Ecto neural progenitor cell (in vitro differentiated cells): ENCODE measurements at places on chromosomes 2 and 18.

GRCh38 chr2:46535360-46535759 is 56.0 kb downstream of the TMEM247 start:
- DNase-seq: no peak

DNA sequence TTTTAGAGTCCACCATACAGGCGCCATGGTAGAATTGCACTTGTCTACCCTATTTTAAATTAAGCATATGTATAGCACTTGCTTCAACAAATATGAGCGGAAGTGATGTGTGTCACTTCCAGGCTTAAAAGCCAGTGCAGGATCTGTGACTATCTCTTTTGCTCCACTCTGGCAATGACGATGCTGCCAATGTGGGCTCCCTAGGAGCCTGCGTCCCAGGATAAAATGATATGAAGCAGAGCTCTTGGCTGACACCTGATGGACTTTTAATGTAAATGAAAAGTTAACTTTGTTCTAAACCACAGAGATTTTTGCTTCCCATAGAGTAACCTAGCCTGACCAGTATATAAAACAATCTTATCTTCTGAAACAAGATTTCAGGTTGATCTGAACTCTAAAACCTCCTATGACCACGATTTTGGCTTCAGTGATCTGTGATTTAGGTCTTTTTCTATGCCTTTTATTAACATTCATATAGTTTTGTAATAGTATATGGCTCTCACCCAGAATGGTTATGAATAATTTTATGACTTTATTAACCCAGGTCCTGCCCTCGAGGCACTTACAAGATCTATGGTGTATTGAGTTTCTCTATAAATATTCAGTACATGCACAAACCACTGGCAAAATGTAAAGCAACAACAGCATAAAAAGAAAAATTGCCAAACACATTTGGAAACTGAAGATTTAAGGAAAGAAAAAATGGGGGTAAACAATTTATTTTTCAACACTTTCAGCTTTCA is 422.5 kb upstream of the PIK3C3 start:
- DNase-seq: no peak

DNA sequence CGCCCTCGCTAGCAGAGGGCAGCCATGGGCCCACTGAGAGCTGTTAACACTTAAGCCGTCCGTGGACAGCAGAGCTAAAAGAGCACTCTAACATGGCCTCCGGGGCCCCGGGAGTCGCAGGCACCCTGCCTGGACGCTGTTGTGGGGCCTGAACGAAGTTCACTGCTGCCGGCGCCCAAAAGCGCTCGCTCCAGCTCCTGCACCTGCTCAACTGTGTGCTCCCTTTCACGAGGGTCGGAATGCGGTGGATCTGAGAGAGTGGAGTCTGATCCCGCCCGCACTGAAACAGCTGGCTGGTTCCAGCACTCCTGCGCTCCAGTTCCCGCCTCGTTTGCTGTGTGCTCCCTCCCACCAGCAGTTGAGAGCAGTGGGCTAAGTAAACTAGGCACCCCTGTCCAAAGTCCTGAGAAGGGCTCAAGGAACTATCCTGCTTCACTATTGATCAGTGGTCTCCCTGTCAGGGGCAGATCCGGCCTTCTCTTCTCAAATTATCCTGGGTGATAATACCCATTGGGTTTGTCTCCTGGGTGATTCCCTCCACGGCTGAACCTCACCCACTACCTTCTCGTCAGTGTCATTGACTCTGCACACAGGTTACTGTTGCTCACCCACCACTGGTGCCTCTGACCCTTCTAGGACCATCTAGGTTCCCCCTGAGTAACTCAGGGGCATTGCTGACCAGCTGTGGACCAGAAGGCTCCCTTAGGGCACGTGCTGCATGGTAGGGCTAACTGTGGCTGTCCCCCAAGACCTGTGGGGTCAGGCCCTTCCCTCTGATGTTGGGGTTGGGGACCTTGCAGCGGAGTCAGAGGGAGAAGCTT is 23.5 kb downstream of the B3GNT7 start:
- DNase-seq: no peak

DNA sequence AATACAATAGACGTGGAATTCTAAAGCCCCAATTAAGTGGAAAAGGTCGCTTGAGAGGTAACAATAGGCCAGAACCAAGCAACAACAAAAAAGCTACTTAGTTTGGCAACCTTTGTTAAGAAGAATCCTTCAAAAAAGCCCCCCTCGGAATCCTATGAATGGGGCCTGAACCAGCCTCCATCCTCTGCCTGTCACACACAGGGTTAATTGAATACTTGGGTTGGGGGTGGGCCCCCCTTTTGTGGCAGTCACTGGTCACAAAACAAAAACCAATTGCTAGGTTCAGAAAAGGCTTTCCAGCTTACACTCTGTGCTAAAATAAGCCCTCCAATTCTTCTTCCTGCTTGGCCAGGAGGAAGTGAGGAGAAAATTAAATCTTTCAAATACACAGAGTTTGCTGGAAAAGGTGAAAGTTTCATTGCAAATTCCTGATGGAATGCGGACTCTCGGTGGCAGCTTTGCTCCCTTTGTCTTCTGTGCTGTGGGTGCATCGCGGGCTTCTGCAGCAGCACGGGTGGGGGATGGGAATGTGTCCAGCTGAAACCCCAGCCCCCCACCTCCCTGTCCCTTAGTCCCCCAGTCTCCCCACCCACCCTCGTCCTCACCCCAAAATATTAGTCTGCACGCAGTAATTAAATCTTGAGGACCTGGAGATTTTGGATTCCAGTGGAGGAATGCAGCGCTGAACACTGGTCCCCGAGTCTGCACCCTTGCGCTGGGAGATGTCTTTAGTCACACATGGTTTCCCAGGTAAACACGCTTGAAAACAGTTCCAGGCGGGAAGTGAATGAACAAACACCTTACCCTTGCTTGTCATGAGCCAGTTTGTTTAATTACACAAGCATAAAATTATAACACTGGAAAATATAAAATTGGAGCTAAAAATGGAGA is 254.3 kb downstream of the SOX11 start:
- peak; percentile 76 for DNase-seq

DNA sequence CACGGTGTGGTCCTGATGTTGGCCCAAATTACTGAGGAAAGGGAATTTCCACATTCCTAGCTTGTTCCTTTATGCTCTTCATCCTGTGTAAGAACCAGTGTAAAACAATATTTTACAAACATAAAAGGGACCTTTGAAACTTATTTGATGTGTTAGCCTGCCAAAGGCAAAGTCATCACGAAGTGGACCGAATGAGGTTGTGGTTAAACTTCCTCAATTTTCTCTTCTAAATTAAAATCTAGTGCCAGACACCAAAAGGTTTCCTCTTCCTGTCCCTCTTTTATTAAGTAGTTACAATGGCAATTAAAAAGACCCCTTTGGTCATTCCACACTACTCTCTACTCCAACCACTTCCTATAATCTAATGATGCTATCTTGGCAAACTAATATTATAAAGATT is 279.8 kb downstream of the AFF3 start:
- no peak for DNase-seq

DNA sequence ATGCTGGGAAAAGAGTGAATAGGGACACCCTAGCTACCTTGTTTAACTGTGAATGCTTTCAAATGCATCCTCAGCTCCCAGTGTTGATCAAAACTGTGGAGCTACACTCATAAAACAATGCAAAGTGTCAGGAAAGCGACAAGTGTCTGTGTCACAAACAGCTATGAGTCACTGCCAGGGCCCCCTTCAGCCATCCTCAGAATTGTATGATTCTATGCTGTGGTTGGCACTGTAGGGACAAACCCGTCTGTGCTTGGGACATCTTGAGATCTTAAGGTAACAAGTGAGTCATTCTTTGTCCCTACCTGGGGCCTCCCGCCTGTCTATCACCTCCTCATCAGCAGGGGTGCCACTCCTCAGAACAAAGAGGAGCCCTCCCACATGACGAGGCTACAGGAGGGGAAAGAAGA is 42.4 kb downstream of the KLF7 start:
- no peak for DNase-seq

DNA sequence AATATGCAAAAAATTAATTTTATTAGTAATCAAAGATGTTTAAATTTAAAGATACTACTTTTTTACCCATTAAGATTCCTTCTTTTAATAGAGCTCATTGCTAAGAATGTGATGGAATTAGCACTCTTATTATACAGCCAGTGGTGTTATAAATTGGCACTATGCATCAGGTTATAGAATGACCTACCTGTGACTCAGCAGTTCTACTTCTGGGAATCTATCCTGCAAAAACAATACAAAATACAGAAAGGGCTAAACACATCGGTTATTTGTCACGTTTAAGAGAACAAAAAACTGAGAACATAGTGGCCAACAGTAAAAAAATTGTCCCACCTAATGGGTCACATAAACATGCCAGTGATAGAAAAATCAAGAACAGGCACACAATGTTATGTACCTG is 9.4 kb upstream of the ADD2 start:
- no peak for DNase-seq

- DNase-seq: no peak
Observed at GRCh38 chr2:70988151-70988550, 6.5 kb downstream of the TEX261 start.

GRCh38 chr2:168801961-168802858 is at the start of gene NOSTRIN:
TSS of gene NOSTRIN (plus strand) at chr2:168802637. CDS start at chr2:168802647, 10 bp downstream.
- no peak for DNase-seq

- no peak for DNase-seq
Observed at GRCh38 chr18:3546106-3546505, 96.1 kb downstream of the TGIF1 start.

- DNase-seq: no peak
Observed at GRCh38 chr18:22964116-22964515, 31.0 kb downstream of the RBBP8 start.

DNA sequence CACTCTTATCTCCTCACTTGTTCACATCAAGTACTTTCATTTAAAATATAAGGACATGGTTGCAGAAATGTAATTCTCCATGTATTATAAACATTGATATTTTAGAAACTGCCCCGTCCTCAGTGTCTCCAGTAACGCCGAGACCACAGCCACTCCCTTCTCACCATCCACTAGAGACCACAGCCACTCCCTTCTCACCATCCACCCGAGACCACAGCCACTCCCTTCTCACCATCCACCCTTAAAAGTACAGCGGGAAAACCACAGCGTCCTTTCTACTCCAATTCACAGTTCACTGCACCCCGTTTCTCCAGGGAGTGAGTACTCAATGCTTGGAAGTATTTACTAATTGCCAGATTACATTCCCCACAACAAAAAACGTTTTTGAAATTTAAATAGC is 1452.2 kb upstream of the ACVR2A start:
- DNase-seq: no peak

DNA sequence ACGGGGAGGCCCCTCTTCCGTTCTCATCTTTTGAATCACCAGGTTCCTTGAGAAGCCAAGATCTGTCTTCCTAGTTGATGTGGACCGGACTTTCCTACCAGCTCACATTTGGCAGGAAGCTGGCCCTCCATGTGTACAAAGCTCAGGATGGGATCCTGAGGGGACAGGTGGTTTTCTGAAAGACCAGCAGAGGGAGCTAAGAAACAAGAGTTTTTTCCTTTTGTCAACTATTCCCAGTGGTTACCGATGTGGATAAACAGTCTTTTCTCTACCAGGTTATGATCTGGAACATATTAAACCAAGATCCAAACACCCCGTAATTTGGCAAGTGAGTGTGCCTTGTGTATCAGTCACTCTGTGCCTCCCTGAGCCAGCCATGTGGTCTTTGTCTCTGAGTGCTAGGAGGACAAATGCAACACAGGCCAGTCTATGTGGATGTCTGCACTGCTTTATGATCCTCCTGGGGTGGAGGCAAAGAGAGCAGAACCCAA is 25.1 kb upstream of the ARHGAP25 start:
- DNase-seq: no peak

DNA sequence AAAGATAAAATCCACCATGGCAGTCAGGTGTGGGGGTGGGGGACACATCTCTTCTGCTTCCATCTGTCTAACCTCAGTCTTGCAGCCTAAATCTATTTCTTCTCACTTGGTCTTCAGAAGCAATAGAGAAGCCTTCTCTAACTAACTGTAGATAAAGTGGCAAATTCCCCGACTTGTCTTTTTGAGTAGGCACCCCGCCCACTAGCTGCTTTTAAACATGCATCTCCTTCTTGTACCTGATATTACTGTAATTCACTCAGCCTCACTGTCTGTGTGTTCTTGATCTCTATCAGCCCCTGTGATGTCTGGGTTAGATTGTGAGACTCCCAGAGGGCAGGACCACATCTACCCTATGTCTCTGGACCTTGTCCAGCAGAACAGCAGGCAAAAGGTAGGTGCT is 6.8 kb downstream of the MARCHF4 start:
- no peak for DNase-seq

- DNase-seq: no peak
Observed at GRCh38 chr2:61536180-61536571, 2.0 kb downstream of the XPO1 start.

DNA sequence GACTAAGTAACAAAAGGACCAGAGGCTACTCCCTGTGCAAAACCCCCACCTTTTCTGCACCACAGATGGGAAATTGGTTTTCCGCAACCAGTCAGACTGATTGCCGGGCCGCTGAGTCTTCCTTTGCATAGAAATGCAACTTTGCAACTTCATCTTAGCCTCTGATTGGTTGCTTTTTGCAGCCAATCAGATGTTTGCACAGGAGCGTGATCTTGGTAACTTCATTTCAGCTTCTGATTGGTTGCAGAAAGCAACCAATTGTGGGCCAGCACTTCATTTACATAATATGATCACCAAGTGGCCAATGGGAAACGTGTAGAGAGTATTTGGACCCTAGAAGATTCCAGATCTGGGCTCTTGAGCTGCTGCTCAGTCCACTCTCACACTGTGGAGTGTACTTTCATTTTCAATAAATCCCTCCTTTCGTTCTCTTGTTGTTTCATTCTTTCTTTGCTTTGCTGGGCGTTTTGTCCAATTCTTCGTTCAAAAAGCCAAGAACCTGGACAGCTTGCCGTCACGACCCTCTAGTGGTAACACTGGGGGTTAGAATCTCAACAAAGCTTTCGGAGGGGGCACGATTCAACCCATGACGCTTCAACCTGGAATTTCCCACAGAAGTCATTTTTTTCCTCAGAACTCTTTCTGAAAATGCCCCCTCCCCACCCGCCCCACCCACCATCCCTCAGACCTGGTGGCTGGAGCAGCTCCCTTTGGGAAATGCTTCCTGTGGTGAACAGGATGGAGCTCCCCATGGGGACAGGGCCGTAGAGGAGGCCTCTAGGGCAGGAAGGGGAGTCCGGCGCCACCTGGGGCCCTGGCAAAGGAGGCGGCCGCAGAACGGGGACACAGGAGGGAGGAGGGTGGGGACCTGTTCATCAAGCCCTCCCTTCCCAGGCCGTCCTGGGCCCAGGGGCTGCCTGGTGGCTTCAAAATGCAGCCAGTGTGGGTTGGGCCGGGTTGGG is 31.8 kb upstream of the KCNF1 start:
- peak; percentile 33 for DNase-seq
